ENCODE measurements at places on chromosomes 11 and 22. TPM values are rescaled to one million over a fixed set of nuclear protein-coding genes. Genes with fewer than 3 reads are reported as not detected.

The MUC2 gene
- 0.06 TPM for total RNA-seq

The IFTAP gene
- total RNA-seq: 13.5 TPM

The DBX1 gene
- total RNA-seq: not detected

The OR52N4 gene
- 0.87 TPM for total RNA-seq

The SYCE3 gene
- not detected for total RNA-seq

The RIMBP3C gene
- 0.32 TPM for total RNA-seq

The THRSP gene
- 2.7 TPM for total RNA-seq

DNA sequence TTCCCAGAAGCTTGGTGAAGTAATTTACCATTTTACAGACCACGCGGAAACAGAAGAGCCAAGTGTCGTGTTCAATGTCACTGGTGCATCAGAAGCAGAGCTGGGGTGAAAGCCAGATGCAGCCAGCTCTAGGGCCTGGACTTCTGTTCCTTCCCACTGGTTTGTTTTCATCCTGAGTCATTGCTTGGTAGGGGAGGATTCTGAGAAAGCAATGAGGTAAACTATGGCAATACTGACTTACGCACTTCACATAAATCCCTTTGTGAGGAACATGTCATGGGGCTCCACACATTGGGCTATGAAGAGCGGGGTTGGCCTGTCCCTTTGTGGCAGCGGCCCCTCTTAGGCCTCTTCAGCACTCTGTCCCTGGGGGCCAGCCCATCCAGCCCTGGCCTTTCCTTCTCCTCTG, 52.4 kb upstream of the RBFOX2 start:
- peak; percentile 58 for DNase-seq

GRCh38 chr11:103529181-103529684, 420.0 kb downstream of the DYNC2H1 start:
- DNase-seq: no peak

DNA sequence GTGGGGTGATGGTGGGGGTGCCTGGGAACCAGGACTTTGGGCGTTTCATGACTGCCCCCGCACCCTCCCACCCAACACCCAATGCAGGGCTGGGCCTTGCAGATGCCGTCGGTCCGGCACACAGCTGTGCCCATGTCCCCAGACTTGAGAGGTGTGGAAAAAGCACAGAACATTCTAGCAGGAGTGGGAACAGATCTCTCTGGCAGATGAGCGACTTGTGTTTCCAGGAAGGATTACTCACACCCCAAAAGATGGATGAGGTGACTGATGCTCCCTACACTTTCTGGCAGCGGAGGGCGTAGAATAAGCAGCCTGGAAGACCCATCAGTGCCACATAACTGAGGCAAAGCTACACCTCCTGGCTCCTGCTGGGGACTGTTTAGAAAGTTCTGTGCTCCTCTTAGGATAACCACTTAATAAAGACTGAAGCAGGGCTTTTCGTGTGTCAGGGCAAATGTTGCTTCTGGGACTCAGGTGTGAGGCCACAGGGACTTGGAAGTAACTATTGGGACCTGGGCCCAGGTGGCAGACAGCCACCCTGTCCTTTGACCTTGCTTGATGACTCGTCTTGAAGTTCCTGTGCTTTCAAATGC, 24.2 kb downstream of the FBLN1 start:
- no peak for DNase-seq

DNA sequence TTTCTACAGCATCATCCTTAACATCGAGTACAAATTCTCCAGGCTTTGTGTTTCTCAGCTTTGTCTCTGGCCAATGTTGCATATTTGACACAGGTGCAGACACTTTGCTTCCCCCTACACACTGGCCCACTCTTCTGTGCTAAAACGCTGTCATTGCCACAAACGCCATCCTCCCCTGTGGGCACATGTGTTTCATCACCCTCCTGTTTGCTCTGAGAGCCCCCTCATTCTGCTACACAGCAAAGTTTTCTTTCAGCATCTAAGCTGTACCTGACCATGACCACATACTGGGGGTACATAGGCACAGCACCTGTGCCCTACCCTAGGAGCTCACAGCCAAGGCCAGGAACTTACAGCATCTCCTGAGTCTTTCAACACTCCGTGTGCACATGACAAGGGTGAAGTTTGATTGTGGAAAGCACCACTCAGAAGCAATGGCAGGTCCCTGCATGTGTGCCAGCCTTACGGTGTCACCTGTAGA, 7.9 kb upstream of the IGLL5 start:
- no peak for DNase-seq

DNA sequence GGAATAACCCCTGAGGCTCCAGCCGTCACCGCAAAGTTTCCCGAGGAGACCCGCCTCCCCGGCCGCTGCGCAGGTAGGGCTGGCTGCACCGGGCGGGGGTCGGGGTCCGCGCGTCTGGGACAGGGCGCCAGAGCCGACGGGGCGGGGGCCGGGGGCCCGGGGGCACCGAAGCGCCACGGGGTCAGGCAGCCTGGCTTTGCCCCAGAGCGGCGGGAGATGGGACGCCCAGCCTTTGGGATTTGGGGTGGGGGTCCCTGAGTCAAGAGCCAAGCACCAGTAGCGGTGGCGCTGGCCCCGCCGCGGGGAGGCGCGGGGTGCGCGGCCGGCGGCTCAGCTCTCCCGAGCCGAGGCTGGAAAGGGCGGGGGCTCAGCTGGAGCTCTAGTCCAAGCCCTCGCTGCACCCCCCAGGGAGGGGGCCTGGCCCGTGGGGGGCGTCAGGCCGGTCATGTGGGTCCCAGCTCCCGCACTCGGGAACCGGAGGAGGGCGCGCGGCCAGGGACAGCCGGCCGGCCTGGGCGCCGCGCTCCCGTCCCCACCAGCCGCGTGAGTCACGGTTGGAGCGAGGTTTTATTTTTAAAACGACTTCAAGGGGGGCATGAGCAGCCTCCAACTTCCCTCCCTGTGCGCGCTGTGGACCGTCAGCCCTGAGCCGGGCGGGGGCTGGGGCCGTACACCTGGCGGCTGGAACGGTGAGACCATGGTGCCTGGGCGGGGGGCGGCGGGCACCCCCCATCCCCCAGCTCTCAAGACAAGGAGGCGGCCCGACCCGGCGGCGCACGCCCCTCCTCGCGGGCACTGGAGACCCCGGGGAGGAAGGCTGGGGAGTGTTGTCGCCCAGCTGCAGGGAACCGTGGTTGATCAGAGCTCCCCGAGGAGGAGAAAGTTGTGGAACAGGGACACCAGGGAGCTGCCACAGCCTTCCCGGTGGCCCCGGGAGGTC, 626 bp downstream of the FLRT1 start:
- DNase-seq: peak; percentile 87

- DNase-seq: no peak
These were observed 98.6 kb downstream of the FEZ1 start for GRCh38 chr11:125397421-125397820.

DNA sequence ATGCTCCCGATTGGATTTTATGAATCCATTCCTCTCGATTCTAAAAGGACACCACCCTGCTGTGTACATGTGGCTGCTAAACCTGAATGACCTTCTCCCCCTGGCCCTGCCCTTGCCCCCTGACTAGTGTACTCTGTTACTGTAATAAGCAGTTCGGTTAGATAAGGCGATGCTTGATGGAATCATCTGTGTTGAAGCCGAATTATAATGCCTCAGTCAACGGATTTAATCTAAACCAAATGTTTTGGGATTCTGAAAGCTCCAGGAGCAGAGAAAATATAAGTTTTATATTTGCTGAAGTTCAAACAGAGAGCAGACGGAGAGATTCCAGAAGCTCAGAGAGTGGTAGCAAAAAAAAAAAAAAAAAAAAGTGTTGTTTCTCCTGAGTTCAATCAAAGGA, 275.4 kb upstream of the MPPED2 start:
- DNase-seq: no peak

DNA sequence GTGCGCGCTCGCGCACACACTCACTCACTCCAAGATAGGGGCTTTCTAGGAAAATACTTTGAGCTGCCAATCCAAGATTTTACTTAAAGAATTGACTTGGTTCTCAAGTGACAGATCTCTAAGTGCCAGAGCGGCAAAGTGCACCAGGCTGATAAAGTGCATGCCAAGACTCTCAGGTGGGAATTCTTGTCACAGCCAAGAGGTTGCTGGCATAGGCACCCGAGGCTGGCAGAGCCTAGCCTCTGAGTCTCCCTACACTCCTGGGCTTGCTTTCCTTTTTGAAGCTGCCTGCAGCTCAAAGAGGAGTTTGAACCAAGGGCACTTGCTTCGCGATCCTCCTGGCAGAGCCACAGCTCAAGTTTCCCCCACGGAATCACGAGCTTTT, 2.5 kb upstream of the ADM start:
- DNase-seq: peak; percentile 49

DNA sequence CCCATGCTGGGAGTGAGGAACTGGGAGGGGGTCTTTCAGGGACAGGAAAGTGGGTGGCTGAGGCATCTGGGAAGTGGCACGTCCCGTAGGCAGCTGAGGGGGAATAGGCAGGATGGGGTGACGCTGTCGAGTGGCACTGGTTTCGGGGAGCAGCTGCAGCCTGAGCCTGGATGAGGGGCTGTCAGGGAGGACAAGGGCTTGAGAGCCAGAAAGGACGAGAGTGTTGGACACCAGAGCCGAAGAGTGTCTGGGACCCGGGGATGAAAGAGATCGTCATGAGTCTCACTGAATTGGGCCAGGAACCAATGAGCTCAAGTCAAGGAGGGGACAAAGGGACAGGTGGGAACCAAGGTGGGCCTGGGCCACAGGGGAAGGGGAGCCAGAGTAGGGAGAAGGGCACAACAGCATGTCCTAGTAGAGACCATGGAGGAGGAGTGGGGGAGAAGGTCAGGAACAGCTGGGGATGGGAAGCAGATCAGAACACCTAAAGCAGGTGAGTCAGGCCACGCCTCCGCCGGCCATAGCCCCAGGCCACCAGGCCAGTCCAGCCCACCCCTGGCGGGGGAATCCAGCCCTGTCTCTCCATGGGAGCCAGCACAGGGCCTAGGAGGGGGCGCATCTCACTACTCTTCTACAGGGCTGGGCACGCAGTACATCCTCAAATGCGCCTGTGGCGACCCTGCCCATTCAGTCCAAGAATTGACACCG, 4.2 kb downstream of the RAB3IL1 start:
- no peak for DNase-seq

DNA sequence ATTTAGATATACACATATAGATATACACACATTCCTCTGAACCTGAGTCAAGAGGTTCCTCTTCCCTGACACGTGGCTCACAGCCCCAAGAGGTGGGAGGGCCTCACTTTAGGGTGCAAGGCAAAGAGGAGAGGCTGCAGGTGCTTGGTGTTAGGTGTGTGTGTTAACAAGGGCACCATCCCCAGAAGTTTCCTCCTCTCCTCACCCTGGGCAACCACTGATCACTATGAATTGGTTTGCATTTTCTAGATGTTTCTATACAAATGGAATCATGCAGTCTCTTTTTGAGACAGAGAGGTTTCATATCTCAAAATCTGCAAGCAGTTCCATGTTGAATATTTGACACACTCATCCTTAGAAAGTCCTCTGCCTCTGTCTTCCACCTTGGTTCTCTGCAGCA, 120.9 kb upstream of the NECTIN1 start:
- DNase-seq: no peak

- DNase-seq: peak; percentile 75
These were observed 34.4 kb upstream of the TRIM29 start for GRCh38 chr11:120172054-120172911.

- DNase-seq: no peak
These were observed 84.6 kb downstream of the ETS1 start for GRCh38 chr11:128502726-128503125.

- no peak for DNase-seq
These were observed 7.1 kb downstream of the LARGE2 start for GRCh38 chr11:45929486-45930030.

- DNase-seq: no peak
These were observed 5.4 kb downstream of the HINFP start for GRCh38 chr11:119126675-119127268.

- DNase-seq: peak; percentile 56
These were observed 19.5 kb downstream of the TAB1 start for GRCh38 chr22:39419096-39419495.

- no peak for DNase-seq
These were observed 2.1 kb upstream of the CCDC81 start for GRCh38 chr11:86372586-86372985.

GRCh38 chr22:27538666-27539065, 262.9 kb downstream of the MN1 start:
- no peak for DNase-seq

DNA sequence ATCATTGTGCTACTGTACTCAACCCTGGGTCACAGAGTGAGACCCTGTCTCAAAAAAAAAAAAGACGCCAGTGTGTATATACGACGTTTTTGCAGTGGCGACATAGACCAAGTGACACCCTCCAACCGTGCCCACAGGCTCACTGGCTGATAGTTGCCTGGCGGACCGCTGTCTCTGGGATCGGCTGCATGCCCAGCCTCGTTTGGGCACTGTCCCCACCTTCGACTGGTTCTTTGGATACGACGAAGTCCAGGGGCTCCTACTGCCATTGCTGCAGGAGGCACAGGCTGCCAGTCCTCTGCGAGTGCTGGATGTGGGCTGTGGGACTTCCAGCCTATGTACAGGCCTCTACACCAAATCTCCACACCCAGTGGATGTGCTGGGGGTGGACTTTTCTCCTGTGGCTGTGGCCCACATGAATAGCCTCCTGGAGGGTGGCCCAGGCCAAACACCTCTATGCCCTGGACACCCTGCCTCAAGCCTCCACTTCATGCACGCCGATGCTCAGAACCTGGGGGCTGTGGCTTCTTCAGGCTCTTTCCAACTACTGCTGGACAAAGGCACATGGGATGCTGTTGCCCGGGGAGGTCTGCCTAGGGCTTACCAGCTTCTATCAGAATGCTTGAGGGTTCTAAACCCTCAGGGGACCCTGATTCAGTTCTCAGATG, 1.3 kb downstream of the CSKMT start:
- no peak for DNase-seq

DNA sequence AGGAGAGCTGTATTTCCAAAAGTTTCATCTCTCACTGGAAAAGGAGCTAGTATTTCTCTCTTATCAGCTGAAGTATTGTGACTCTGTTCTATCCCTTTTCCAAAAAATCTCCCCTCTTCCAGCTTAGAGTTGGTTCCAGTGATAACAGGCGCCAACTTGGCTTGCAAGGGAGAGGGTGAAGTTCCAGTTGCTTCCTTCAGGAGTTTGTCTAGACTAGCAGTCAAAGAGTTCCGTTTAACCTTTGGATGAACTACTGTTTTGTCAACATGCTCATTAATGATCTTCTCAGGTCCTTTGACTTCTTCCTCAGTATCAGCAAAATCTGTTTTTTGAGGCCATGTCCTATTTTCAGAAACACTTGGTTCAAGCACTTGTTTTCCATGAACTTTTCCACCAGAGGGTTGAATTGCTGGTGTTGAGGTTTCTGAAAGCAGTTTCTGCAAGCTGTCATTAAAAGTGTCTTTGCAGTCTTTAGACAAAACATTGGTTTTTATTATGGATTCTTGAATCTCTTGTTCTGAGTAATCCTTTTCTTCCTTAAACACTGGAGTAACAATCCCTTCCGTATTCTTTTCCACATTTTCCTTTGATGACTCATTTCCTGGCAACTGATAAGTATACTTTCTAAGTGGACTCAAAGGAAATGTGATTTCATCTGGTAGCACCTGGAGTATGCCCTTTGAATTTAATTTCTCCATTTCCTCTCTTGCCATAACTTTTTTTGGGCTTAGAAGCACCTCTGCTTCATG, 39.7 kb upstream of the CCDC89 start:
- DNase-seq: no peak

DNA sequence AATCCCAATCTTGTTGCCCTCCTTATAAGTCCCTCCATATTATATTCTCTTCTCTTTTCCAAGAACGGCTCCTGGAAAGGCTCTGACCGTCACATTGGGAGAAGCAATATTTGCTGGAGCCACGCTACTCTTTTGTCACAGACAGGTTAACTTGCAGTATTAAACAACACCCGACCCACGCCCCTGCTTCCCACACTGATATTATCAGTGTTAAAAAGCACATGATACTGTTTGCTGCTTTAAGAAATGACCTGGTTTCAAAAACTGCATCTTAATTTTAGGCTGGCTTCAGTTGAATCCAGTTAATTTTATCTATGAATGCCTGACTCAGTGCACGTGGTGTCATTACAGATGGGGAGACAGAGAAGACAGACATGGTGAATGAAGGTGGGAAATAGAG, 3.1 kb downstream of the FLI1 start:
- DNase-seq: no peak

Data from aorta (tissue), 5 donors.